NT2/D1 (cell line): ENCODE measurements at places on chromosomes 1 and 21.

GRCh38 chr1:56199061-56199460 lies 380.3 kb downstream of the PLPP3 start:
- DNase-seq: no peak

DNA sequence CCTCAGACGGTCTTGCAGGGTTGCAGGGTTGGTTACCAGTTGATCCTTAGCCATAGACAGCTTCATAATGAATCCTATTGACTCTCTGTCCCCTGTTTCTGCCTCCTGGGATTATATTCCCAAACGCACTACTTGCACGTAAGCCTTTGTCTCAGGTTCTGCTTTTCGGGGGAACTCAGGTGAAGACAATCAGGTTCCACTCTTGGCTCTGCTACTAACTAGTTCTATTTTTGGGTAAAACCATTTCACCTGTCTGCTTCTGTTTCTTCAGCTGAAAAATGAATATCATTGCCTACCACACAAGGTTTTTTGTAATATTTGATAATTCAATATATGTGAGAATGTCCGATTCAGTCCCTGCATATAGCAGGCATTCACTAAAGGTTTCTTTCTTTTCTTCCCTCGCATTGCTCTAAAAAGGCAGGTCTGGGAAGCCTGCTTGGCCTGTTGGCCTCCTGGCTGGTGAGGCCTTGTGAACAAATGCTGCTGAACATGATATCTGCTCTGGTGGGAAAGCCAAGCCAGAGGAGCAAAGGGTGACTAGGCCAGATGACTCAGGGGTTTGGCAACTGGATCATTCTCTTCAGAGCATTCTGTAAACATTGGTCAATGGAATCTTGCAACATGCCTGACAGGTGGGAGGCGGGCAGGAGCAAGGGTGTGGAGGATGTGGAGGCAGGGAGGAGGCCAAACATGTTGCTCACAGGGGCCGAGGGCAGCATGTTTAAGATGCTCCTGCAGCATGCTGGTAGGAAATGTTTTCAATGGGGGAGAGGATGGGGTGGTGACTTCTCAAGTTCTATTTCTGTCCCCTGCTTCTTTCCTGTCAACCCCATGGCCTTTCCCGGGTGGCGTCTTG lies 23.8 kb downstream of the IER5 start:
- DNase-seq: no peak

GRCh38 chr1:187270256-187270655 lies 441.5 kb downstream of the PLA2G4A start:
- DNase-seq: no peak

- no peak for DNase-seq
Observed at GRCh38 chr21:43750339-43751033, 25.6 kb downstream of the CSTB start.

GRCh38 chr1:156513185-156513584 lies 12.6 kb upstream of the MEF2D start:
- DNase-seq: no peak

DNA sequence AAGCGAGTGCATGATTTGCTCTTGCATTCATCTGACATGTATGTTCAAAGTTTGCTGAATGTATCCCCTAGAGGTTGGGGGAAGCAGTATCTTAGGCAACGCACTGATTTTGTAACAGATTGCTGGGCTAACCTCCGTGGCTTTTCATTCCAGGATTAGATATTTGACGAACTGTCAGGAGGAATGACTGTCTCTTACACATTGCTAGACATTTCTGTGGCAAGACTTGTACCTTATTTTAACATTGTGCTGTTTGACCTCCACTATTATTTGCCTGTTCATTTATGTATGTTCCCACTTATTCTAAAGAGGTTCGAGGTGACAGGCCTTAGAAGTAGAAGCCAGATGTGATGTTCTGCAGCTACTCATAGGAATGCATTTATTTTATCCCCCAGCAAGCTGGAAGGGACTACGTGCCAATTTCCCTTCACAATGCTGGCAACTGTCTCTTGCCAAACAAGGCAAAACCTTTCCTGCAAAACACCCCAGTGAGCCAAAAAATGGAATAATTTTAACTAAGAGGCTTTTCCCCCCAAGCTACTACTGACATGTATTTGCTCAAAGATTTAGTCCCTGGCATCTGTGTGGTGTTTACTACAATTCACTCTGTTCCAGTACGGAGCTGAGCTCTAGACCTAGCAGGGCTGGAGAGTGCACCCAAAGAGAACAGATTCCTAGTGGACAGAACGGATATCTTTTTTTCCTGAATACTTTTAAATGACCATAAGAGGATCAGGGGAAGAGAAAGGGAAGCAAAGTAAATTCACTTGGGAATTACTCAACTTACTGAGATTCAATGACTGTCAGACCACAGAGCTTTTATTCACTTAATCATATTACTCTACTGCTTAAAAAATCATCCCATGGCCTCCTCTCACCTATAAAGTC lies 646.2 kb downstream of the SMYD3 start:
- no peak for DNase-seq

DNA sequence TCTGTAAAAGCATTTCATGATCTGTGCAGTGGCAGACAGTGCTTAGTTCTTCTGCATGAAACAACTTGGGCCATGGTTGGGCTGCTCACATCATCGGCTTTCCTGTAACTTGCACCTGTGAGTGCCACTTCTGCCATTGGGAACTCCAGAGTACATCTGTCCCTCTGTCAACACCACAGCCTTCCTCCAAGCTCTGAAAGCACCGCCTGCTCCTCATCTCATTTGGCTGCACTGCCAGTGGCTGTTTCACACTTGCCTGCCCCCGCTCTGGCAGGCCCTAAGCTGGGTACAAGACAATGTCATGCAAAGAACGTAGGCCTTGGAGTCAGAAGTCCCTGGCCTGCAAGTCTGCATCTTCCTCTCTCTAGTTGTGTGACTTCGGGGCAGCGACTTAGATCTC lies 46.4 kb downstream of the DDX20 start:
- DNase-seq: no peak

- DNase-seq: peak; percentile 44
Observed at GRCh38 chr1:44030605-44031251, 534 bp downstream of the SLC6A9 start.

- no peak for DNase-seq
Observed at GRCh38 chr1:55669293-55669692, 454.1 kb upstream of the USP24 start.

DNA sequence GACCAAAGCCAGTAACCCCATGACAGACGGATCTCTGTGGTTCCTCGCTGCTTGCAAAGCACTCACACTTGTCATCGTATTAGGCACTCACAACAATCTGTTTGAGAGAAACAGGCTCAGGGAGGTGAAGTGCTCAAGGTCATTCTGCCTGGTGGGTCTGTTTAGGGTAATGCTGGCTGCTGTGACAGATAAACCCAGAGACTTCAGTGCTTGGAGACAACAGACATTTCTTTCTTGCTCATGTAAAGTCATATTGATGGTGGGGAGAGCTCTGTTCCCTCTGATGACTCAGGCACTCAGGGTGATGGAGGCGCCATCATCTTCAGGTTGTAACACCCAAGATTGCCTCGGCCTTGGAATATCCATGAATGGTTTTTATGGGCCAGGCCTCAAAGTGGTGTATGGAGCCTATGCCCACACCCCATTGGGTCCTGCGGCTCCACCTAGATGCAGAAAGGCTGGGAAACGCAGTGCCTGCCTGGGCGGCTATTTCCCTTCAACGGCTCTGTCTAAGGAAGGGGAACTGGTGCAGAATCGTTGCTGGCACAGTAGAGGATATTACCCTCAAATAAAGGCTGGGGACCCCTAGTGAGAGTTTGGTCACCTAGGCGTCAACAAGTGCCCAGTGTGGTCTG lies 71.6 kb upstream of the SELENON start:
- no peak for DNase-seq

DNA sequence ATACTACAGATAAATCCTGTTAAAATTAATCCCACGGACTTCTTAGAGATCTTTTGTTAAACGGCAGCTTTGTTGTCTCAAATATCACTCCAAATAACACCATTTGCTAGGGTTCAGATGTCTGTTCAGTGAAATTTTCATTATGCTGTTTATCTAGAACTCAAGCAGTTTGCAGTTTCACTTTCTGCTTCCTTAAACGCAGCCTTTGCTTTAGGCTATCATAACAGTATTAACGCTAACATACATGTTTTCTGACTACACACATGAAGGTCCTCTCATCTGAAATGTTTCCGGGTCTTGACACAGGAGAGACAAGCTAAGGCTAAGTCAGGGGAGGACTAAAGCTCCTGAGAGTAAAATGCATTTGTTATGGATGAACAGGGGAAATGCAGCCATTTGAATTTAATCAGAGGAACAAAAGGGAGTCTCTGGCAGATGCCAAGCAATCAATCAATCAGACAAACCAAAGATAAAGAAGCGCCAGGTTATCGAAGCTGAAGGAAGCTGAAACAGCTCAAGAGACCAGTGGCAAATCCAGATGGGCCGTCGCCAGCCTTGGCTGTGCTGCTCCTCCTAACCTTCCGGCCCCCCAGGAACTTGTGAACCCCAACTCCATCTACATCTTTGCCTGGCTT lies 16.9 kb downstream of the CCSAP start:
- no peak for DNase-seq

GRCh38 chr1:29436181-29436785 lies 200.0 kb downstream of the PTPRU start:
- no peak for DNase-seq

GRCh38 chr1:177007437-177008161 lies 156.9 kb downstream of the ASTN1 start:
- no peak for DNase-seq
